Mammary microvascular endothelial cell (primary cell): ENCODE measurements at places on chromosomes 11 and 22. TPM values are rescaled to one million over a fixed set of nuclear protein-coding genes. Genes with fewer than 3 reads are reported as not detected.

BBOX1 gene
- not detected in 2 replicates for total RNA-seq

PTGDR2 gene
- not detected in 2 replicates for total RNA-seq

OR2D2 gene
- not detected in 2 replicates for total RNA-seq

SCT gene
- not detected in 2 replicates for total RNA-seq

FAM111B gene
- total RNA-seq = 11.2 and 12.8 TPM in 2 replicates

OR52E8 gene
- not detected in 2 replicates for total RNA-seq

FUT4 gene
- total RNA-seq = 4.4 and 4.5 TPM in 2 replicates

FADD gene
- 37.1 and 38.5 TPM in 2 replicates for total RNA-seq

CRYBA4 gene
- total RNA-seq = not detected in 2 replicates
